ENCODE measurements at places on chromosomes 5 and 9.

GRCh38 chr5:92944903-92945604 is 636.0 kb downstream of the NR2F1-AS1 start:
- no peak for DNase-seq

DNA sequence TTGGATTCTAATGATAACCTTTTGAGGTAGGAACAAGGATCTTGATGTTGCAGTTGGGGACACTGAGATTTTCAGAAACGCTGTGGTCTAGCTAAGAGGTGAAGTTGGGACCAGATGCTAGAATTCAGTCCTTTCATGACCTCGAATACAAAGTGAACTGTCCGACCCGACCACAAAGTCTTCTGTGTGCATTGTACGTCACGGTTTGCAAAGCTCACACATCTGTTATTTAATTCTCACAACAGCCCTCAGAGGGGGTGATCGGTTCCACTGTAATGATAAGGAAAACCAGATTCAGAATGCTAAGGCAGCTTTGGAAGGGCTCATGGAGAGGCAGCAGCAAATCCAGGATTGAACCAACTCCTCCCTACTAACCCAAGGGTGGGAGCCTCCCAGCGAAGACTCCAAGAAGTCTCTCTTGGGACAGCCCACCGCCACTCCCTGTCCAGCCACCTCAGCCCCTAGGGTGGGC is 16.6 kb upstream of the KIF12 start:
- DNase-seq: no peak

GRCh38 chr5:78472469-78473106 is 112.2 kb downstream of the SCAMP1 start:
- no peak for DNase-seq

- DNase-seq: no peak
Measured at GRCh38 chr9:75695921-75696320, 194.6 kb upstream of the PCSK5 start.

GRCh38 chr9:134563397-134563796 is 78.2 kb upstream of the COL5A1 start:
- no peak for DNase-seq

DNA sequence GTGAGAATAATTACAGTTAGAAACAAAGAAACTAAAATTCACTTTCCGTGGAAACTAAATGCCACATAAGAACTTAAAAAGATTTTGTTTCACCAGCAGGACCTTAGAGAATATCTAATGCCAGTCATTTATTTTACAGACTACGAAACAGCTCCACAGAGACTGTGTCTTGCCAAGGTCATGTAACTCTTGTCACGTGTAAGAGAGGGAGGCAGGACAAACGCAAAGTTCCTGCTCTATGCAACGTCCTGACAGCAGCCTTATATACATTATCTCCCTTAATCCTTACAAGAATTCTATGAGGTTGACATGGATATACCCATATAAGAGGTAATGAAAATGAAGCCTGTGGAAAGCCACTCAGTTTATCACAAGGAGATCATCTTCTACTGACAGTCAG is 39.4 kb downstream of the CTNNAL1 start:
- DNase-seq: no peak

- peak; percentile 40 for DNase-seq
Measured at GRCh38 chr5:6765612-6766525, 52.6 kb downstream of the TENT4A start.

DNA sequence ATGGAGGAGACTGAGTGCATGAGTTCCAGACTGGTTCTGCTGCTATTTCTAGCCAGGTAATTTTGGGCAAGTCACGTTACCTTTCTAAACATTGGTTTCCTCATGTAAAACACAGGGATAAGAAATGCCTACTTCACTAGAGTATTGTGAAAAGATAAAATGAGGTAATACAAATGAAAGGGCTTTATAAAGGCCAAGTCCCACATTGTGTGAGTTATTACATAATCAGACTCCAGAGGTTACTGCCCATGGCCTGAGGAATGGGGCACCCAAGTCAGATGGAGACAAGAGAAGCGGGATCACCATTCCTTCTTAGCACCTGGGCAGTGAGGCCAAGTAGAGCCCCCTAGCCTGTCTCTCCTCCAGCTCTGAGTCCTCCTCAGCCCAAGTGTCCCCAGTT is 7.5 kb downstream of the HBEGF start:
- DNase-seq: no peak

GRCh38 chr5:1293416-1294205 is 1.3 kb downstream of the TERT start:
- no peak for DNase-seq

- no peak for DNase-seq
Measured at GRCh38 chr5:122137702-122138101, 8.4 kb downstream of the ZNF474 start.

All from stimulated activated CD4-positive, alpha-beta T cell treated with anti-CD3 and anti-CD28 coated beads, Interleukin-4, amount 100 ng/mL, for 4 hours (primary cell).